ENCODE measurements at places on chromosomes 2 and 18.

DNA sequence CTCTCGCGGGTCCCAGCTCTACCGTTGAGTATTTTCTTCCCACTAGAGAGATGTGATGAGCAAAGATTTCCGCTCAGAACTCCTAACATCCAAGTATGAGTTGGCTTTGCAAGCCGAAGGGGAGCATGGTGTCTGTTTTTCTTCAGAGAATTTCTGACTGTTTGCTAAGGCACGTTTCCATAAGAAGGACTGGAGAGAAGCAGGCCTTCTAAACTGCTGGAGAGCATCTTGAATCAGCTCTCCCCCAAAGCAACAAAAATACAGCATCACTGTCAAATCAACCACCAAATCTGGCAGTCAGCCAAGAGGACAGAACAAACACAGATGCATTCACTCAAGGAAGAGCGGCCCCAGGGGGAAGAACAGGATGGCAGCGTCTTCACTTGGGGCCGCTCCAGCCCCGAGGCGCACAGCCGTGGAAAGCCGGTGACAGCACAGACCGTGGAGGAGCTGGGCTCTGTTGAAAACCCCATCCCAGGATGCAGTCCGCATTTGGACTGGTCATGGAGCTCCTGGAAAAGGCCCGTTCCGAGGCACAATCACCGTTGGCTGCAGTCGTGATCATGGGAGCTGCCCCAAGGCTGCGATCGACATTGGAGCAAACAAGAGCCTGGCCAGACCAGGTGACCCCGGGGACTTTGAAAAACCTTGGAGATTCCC lies 101.4 kb downstream of the NFATC1 start:
- DNase-seq: peak; percentile 51

GRCh38 chr2:224646242-224646846 lies 61.2 kb upstream of the CUL3 start:
- peak; percentile 48 for DNase-seq

DNA sequence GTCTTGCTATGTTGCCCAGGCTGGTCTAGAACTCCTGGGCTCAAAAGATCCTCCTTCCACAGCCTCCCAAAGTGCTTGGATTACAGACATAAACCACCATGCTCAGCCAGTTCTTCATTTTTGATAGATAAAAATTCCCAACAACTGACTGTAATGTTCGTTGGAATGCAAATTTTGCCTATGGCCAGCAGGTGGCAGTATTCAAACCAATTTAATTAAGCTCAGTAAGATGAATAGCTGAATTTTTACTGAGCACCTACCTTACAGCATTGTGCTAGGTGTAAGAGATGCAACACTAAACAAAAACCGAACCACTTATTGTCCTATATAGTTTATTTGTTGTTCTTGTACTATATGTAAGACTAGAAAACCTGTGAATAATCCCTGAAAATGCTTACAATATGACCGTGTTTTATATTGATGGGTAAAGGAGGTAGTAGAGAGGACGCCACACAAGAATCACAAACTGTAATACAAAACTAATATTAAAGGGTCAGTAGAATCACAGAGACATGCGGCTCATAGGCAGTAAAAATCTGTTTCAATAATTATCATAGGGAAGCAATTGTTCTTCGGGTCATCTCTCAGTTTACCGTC lies 8.2 kb upstream of the TMEM182 start:
- no peak for DNase-seq

DNA sequence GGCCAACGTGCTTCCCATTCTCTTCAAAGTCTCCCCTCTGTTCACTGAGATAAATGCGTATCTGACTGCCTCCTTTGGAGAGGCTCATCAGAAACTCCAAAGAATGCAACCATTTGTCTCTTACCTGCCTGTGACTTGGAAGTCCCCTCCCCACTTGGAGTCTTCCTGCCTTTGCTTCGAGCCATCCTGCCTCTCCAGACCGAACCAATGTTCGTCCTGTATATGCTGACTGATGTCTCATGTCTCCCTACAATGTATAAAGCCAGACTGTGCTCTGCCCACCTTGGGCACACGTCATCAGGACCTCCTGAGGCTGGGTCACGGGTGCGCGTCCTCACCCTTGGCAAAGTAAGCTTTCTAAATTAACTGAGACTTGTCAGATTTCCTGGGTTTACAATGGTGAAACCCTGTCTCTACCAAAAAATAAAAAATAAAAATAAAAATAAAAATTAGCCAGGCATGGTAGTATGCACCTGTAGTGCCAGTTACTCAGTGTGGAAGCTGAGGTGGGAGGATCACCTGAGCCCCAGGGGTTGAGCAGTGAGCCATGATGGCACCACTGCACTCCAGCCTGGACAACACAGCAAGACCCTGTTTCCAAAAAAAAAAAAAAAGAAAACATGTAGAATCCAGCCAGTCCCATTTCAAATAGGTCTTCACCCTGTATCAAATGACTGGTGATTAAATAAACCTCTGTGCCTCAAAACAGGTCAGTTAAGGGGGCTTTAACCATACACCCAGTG lies 29.0 kb downstream of the HDLBP start:
- no peak for DNase-seq

GRCh38 chr18:433960-434359 lies 66.5 kb downstream of the COLEC12 start:
- DNase-seq: no peak

GRCh38 chr18:56748698-56749268 lies 97.6 kb downstream of the WDR7 start:
- DNase-seq: no peak

- no peak for DNase-seq
These were observed 39.9 kb downstream of the REEP1 start for GRCh38 chr2:86297382-86298147.

DNA sequence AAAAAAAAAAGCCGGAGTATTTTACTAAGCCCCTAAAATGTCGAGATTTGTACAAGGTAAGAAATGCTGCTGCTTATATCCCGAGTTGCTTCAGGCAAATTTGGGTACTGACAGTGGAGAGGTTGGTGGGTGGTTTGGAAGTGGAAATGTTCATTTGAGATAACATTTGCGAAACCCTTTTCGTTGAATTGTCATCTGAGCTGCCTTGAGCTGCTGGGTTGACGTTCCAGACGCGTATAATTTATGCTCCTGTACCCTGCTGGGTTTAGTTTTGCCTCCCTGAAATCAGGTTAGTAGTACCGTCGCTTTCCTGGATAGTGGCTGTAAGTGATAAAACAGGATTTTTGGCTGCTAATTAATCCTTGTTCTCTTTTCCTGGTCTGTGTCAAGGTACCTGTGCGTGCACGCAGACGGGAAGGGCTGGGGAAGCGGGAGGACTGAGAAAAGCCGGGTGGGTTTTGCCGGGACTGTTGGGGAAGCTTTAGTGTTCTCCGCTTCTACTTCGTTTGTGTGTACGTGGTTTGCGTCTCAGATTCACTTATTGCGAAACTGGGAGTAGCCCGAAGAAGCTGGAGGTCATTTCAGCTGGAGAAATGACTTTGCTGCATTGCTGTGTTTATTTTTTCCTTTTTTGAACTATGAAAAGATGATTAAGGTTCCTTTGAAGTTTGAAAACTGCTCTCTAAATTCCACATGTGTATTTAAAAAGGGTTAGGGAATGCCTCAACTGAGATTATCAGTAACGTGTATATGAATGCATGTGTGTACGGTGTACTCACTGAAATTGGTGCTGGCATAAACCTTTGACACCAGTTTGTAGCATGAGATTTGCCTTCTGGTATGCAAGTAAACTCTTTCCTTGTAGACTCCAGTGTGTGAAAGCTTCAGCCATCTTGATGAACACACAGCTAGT lies 709 bp downstream of the UGP2 start:
- DNase-seq: no peak

DNA sequence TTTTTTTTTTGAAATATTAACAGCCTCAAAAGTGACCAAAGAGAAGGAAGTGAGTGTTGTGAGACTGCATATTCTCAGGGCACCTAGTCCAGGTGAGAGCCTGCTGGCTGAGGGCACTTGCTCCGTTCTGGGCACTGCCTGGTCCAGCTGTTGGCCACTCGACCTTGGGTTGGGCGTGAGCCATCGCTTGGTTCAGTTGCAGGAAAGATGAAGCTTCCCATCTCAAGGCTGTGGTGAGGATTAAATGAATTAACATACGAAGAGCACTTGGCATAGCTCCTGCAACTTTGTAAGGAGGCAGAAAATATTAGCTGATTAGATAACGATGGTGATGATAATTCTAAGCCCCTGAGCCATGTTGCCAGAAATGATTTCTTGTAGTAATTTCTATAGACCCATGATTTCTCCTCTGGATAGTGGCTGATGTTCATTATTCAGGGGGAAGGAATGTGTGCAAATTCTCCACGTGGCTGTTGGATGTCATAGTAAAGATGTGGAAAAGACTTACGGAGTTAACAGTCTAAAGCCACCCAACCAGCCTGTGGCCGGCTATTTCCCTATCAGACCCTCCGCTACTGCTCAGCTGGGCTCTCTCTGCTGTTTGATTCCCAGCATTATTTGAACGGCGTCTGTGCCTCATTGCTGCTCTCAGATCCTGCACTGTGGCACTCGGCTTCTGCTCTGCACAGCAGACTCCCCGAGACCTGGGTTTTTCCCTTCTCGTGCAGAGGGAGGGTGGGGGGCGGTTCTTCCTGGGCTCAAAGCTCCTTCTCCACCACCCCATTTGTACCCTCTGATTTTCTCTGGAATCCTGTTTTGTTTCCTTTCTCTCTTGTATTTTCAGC lies 221.1 kb downstream of the GALR1 start:
- DNase-seq: no peak

DNA sequence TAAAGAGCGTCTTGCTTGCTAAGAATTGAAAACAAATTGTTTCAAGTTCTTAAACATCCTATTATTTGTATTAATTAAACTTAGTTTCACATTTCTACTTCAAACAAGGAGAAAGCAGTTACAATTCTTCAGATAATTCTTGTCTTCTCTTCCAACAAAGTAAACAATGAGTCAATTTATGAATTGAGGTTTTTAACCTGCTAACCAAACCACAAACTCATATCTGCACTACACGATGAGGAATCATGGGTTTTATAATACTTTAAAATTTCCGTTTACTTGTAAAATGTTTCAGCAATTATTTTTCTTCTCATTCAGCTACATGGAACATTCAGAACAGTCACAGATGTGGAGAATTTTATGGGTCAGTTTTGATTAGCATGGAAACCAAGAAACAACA lies 114.2 kb downstream of the SPIRE1 start:
- no peak for DNase-seq

- no peak for DNase-seq
These were observed 20.4 kb upstream of the XDH start for GRCh38 chr2:31434911-31435310.

DNA sequence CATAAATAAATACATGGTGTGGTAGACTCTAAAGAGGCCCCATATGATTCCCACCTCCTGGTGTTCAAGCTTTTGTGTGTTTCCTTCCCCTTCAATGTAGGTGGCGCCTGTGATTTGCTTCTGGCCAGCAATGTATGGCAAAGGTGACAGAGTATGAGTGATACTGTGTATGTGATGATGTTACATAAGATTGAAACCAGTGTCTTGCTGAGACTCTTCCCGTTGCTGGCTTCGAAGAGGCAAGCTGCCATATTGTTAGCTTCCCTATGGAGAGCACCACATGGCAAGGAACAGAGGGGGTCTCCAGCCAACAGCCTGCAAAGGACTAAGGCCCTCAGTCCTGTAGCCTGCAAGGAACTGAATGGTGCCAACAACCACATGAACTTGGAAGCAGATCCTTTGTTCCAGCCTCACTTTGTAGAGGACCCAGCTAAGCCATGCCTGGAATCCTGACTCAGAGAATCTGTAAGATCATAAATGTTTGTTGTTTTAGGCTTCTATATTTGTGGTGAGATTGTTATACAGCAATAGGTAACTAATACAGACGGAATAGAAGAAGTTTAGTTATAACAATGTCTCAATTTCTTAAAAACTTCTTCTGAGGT lies 1.7 kb upstream of the SMAD4 start:
- DNase-seq: no peak

DNA sequence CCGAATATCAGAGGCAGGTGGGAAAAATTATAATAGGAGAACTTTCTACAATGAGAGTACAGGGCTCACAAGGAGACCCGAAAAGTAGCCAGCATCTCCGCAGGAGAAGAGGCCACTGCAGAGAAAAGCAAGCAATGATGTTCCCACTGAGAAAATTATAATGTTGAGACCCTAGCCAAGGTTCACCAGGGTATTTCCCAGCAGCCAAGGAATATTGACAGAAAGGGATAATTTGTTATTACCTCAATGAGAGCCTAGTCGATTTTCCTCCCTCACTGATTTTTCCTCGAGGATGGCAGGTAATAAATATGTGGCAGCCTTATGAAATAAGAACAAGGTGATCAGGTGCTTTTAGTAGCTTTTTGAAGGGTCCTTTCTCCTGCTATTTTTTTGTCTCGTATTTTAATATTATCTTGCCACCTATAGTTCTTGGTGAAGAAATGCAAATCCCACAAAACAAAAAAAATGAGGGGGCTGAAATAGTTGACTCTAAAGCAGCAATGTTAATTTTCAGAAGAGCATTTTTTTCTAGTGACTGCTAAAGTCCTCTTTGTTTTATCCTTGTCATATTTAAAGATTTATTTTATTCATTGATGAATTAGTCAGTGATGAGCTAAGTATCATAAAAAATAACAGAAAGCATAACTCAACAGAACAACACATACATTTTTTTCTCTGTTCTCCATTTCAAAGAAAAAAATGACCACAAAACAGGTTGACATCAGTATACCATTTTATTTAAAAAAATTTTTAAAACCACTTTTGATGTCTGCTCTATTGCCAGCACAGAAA lies 215.4 kb downstream of the KCNE4 start:
- DNase-seq: no peak

DNA sequence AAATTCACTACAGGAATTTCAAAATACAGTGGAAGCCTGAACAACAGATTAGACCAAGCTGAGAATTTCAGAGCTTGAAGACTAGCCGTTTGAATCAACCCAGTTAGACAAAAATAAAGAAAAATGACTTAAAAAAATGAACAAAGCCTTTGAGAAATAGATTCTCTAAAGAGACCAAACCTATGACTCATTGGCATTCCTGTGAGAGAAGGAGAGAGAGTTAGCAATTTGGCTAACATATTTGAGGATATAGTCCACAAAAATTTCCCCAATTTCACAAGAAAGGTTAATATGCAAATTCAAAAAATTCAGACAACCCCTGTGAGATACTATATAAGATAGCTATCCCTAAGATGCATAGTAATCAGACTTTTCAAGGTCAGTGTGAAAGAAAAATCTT lies 78.0 kb downstream of the MYO3B start:
- DNase-seq: no peak

GRCh38 chr18:49626842-49627467 lies 65.1 kb downstream of the LIPG start:
- no peak for DNase-seq

- DNase-seq: no peak
These were observed 464.2 kb downstream of the MEIS1 start for GRCh38 chr2:66899109-66899508.

GRCh38 chr2:96142217-96143113 lies 2.8 kb downstream of the DUSP2 start:
- peak; percentile 69 for DNase-seq

GRCh38 chr2:68726608-68727367 lies 7.8 kb upstream of the ARHGAP25 start:
- DNase-seq: peak; percentile 74
